ENCODE measurements at places on chromosomes 1 and 21. TPM values are rescaled to one million over a fixed set of nuclear protein-coding genes. Genes with fewer than 3 reads are reported as not detected.

DNA sequence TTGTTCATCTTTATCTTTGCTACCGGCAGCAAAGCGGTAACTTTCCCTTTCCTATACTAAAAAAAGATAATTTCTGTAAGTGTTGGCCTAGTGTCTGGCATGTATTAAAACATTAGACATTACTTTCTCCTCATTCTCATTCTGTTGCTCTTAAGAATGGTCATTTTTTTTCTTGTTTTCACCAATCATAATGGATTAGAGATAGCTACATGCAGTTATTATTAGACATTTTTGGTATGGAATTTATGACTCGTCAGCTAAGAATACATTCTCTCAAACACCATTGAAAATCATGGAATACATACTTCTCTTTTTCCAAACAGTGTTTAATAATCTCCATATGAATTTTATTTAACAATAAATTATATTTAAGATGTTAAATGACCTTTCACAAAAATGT, 1154.6 kb downstream of the BRINP3 start:
- no peak for DNase-seq

GRCh38 chr1:112575154-112575804, 43.7 kb downstream of the ST7L start:
- DNase-seq: peak; percentile 83

DNA sequence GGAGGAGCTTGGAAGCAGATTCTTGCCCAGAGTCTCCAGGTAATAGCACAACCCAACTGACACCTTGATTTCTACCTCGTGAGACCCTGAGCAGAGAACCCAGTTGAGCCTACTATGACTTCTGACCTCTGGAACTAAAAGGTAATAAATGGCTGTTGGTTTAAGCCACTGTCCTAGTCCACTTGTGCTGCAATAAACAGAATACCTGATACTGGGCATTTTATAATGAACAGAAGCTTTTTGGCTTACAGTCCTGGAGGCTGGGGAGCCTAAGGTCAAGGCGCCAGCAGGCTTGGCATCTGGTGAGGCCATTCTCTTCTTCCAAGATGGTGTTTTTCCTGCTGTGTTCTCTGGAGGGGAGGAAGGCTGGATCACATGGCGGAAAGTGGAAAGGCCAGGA, 39.9 kb upstream of the TP53BP2 start:
- no peak for DNase-seq

DNA sequence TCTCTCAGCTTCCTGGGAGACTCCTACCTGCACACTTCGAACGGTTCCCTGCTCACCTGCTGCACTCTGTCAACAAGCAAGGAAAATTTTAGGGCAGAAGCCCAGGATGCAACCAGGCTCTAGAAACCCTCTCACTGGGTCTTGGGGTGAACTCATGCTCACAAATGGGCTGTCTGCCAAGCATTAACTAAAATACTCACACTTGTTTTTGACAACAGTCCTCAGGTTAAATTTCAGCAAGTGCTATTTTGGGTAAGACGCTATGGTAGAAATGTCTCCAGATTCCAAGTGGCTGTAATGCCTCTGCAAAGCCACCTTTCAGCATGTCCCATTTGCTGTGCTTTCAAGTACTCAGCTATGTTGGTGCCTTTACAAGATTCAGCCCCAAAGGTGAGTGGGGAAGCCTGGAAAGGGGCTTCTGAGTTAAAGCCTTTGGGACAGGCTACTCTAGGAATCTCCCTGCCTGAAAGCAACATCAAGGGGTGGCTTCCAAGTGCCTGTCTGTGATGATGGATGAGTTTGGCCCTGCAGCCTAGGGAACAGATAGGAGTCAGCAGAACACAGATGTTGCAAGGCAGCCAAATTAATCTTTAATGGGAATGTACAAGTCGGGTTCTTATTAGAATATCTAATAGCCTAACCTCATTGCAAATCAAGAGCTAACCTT, 211.9 kb upstream of the SPAG17 start:
- no peak for DNase-seq

The CYP4Z1 gene
- not detected for polyA plus RNA-seq
